ENCODE measurements at places on chromosomes 3 and 15.

DNA sequence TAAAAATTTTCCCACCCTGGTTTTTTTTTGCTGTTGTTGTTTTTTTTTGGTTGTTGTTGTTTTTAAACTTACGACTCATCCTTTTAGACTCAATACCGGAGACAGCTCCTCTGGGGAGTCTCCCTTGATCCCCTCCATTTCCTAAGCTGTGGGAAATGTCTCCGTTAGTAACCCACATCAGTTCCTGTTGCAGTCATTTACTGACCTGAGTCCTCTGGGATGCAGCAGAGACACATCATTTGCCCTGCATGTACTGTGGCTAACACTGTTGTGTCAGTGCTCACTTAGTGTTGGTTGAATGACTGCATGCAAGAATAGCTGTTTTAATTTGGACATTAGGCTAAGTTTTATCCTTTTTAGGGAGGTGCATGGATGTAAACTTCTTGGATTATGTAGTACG, 83.8 kb downstream of the MBNL1 start:
- no peak for DNase-seq

DNA sequence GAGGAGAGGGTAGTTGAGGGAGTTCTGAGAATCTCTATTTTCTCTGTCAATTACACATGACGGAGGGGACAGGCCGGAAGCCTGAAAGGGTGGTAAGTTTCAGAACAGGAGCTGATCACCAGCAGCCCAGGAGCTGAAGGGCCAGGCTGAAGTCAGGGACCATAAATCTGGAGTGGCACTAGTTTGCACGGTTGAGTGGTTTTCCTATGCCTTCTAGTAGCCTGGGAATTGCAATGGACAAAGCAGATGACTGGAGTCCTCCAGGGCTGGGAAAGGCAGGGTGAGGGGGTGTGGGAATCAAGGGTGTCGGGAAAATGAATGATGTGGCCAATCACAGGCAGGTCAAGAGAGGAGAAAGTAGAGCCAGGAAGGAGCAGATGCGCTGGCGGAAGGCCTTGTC, 72.5 kb downstream of the MAGEF1 start:
- no peak for DNase-seq

DNA sequence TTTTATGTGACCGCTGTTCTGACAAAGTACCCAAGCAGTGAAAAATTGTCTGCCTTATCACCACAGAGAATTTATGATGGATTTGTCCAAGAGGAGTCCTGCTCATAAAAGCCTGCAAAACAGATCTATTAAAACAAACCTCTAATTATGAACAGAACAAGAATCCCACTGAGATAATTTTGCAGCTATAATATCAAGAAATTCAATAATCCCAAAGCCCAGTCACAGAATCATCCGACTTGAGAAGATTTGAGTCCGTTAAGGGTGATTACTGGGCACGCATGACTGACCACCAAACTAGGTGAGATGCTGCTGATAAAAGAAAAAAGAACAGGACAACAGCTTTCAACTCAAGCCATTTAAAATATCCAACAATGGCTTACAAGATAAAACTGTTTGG, 231.0 kb upstream of the WNT5A start:
- DNase-seq = no peak

GRCh38 chr15:36468746-36469145, 110.7 kb upstream of the CDIN1 start:
- no peak for DNase-seq

DNA sequence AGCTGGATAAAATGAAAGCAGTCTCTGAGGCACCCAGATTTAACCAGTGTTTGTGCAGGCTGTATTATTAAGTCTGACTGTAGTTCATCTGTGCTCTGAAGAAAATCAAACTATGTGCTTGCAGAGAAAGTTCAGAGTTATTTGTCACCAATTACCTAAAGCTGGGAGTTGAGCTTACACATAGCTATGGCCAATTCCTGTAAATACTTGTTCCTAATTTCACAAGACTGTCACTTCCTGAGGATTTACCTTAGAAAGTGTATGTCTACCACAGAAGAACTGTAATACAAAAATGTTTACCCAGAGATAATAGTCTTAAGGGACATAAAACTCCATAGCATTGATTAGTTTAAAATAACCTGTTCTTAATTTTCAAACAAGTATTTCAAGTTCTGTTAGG, 628.4 kb upstream of the TGFBR2 start:
- no peak for DNase-seq

GRCh38 chr15:65245096-65245856, 34.0 kb upstream of the CILP start:
- DNase-seq = no peak

DNA sequence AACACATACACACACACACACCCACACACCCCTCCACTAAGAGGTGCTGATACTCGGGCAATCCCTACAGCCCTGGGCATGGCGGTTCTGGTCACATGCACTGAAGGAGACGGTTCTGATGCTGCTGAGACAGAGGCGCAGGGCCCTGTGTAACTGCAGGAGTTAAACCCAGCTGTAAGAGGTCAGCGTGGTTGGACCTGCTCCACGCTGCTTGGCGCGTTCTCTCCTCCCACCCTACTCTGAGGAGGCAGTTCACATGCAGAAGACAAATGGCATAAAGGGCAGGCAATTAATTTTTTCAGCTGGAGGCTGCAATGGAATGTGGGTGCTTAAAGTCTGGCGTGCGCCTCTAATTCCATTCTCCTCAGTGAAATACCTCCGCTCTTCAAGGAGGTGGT, 35.2 kb downstream of the GRK7 start:
- no peak for DNase-seq

Data from GM19239 (cell line).